Heart right ventricle (tissue), 16 donors: ENCODE measurements at places on chromosomes 2 and 18. TPM values are rescaled to one million over a fixed set of nuclear protein-coding genes. Genes with fewer than 3 reads are reported as not detected.

GRCh38 chr2:110852541-110853263 is 120.3 kb downstream of the ACOXL start:
- no peak for DNase-seq
- H3K36me3 ChIP-seq, result no peaks in the 10 kb centered on the region
- H3K27ac ChIP-seq, result no peak overlapping the region

GRCh38 chr2:215831296-215831913 is 181.9 kb downstream of the MREG start:
- peak; percentile 23 for DNase-seq
- no peaks in the 10 kb centered on the region for H3K27me3 ChIP-seq
- no peaks in the 10 kb centered on the region for H3K4me1 ChIP-seq
- no peaks in the 10 kb centered on the region for H3K36me3 ChIP-seq
- no peak overlapping the region for H3K4me3 ChIP-seq

DNA sequence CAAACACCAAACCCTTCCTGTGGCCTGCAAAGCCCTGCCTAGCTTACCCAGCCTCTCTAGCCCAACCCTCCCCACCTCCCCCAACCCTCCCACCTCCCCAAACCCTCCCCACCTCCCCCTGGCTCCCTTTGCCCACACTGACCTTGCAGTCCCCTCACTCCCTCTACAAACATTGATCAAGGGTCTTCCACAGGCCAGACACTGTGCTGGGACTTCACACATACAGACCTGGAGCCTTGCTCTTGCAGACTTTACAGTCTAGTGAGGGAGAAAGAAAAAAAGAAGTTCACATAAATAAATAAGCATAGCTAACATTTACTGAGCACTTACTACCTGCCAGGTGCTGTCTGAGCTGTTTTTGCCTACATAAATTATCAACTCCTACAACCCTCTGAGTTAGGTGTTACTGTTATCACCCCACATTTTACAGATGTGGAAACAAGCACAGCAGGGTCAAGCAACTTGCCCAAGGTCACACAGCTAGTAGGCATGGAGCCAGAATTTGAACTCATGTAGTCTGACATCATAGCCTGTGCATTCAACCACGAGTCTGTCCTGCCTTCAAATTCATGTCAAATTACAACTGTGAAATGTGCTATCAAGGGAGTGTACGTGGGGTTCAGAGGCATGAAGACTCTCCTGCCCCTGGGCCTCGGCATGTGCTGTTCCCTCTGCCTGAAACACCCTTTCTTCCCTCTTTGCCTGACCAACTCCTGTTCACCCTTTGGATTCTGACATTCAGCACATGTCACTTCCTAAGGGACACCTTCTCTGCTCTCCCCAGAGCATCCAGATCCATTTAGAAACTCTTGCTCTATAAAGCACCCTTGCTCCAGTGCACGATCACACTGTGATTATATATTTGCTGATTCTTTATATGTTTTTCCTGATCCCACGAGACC is 209.9 kb downstream of the TNS1 start:
- H3K4me3 ChIP-seq, result no peak overlapping the region
- H3K27me3 ChIP-seq, result no peaks in the 10 kb centered on the region
- DNase-seq, result no peak
- peaks cover 3% of the 10 kb centered on the region for H3K36me3 ChIP-seq
- H3K4me1 ChIP-seq, result peaks cover 73% of the 10 kb centered on the region

- no peaks in the 10 kb centered on the region for H3K4me1 ChIP-seq
- H3K27ac ChIP-seq, result no peak overlapping the region
- H3K4me3 ChIP-seq, result no peak overlapping the region
- no peak for DNase-seq
- H3K36me3 ChIP-seq, result no peaks in the 10 kb centered on the region
Observed at GRCh38 chr18:42459873-42460272, 504.8 kb downstream of the PIK3C3 start.

DNA sequence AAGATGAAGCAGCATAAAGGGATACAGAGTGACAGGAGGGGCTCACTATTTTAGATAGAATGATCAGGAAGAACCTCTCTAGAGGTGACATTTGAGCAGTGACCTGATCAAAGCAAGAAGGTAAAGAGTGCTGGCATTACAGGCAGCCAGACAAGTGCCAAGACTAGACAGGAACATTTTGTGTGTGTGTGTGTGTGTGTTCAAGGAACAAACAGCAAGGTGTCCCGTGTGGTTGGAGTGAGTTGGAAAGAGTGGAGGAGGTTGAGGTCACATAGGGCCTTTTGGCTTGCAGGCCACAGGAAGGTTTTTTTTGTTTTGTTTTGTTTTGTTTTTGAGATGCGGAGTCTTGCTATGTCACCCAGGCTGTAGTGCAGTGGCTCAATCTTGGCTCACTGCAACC is 25.7 kb downstream of the FZD5 start:
- no peaks in the 10 kb centered on the region for H3K27me3 ChIP-seq
- no peak for DNase-seq
- H3K4me3 ChIP-seq, result no peak overlapping the region

DNA sequence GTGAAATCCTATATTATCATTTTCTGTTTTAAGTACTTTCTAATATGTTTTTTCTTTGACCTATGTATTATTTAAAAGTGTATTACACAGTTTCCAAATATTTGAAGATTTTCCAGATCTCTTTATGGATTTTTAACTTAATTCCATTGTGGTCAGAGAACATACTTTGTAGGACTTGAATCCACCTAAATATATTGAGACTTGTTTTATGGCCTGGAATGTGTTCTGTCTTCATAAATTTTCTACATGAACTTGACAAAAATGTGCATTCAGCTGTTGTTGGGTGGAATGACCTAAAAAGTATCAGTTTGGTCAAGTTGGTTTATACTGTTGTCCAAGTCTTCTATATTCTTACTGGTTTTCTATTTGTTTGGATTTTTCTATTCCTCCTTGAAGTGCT is 33.8 kb upstream of the TMEM247 start:
- no peak for DNase-seq
- H3K4me3 ChIP-seq, result no peak overlapping the region
- H3K27me3 ChIP-seq, result no peaks in the 10 kb centered on the region
- no peaks in the 10 kb centered on the region for H3K4me1 ChIP-seq
- H3K36me3 ChIP-seq, result no peaks in the 10 kb centered on the region
- no peak overlapping the region for H3K27ac ChIP-seq

The EGR4 gene
- 0.36 TPM for total RNA-seq

The DTNA gene
- total RNA-seq, result 161 TPM

The MOGAT1 gene
- total RNA-seq, result not detected

The CRYGC gene
- total RNA-seq, result not detected

The AQP12A gene
- total RNA-seq, result not detected

The SERPINB7 gene
- not detected for total RNA-seq

The EIF2AK2 gene
- 21.6 TPM for total RNA-seq
